ENCODE measurements at places on chromosomes 2 and 18.

DNA sequence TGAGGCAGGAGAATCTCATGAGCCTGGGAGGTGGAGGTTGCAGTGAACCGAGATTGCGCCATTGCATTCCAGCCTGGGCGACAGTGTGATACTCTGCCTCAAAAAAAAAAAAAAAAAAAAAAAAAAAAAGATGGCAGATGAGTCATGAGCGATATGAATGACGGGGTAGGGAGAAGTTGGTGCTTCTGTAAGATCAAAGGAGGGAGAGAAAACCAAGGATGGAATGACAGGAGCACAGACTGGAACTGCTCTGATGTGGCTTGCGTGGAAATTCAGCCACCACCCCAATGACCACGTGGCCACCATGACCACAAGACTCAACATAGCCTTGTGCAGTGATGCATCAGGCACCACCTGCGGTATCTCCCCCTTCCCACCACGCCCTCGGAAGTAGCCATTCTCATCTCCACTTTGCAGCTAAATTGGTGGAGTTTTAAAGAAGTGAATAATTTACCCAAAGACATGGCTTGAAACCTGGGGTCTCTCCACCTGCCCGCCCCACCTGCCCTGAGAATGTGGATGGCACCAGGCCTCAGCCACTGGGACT, 96.0 kb downstream of the ACKR3 start:
- no peak for DNase-seq

- no peak for DNase-seq
Measured at GRCh38 chr18:24659827-24660720, 199.6 kb downstream of the HRH4 start.

DNA sequence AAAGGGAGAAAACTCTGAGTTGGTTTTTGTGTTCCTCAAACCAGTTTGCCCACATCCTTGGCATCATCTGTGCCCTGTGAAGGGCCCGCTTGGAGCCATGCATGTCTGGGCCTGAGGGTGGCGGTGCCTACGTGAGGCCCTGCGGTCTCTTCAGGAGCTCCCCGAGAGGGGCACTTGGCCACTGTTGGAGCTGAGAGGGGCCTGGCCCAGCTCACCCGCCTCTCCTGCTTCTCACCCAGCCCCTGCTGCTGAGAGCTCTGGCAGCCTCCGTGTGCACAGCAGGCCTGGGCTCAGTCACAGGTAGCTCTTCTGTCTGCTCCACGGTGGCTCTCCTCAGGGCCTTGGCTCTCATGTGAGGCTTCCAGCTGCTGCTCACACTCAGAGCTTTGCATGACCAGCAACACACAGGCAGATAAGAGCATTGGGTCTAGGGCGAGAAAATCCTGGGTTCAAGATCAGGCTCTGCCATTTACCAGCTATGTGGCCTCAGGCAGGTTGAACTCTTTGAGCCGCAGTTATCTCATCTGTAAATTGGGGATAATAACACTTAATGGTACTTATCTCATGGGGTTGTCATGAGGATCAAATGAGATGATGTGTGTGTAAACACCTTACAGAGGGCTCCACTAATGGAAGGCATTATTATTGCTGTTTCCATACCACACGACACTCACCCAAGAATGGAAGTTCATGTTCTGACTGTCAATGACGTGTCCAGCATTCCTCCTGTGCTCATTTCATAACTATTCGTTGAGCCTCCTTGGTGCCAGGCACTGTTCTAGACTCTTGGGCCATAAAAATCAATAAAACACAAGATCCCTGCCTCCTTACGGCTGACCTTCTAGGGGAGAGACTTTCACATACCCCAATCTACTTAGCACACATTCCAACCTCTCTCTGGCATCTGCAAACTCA, 41.6 kb upstream of the PLB1 start:
- no peak for DNase-seq

DNA sequence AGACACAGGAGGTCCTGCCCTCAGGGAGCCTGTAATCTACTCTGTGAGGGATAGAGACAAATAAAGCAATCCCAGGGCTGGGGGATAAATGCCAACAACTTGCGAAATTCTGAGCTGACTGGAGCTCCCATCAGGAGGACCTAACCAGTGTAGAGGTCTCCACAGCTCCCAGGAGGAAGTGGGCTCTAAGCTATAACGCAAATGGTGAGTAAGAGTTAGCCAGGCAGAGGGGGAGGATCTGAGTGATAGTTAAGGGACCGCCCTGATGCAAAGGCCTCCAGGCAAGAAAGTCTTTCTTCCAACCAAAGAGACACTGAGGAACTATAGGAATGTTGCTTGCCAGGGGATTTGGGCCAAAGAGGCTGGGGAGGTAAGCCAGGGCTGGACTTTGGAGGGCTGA, 16.0 kb upstream of the ZNF532 start:
- no peak for DNase-seq

- DNase-seq = no peak
Measured at GRCh38 chr2:10048501-10049171, 5.3 kb downstream of the KLF11 start.

DNA sequence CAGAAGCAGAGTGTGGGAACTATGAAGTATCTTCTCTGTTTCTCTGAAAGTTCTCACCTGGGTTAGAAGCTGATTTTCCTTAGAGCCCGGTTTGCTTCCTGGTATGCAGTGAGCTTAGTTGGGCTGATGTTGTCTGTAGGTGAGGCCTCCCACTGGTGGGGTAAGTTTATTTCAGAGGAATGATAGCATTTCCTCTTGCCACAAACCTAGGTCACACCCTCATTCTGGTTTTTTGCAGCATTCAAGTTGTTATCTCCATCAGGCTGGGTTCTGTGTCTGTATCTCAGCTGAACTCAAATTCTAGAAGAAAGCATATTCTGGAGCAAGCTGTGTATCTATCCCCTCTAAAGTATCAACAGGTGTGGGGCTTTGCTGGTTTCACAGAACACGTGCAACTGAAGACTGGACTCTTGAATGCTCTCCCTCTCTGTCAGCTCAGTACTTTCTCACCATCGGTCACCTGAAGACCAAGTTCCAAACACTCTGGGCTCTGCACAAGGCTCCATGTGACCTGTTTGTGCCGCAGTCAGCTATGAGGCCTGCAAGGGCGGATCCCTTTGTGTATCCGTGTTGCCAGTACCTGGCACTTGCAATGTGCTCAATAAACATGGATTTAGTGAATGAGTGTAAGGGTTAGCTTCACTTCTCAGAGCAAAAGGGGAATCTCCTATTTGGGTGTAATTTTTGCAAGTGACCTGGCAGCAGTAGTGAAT, 49.5 kb upstream of the MBOAT2 start:
- no peak for DNase-seq

DNA sequence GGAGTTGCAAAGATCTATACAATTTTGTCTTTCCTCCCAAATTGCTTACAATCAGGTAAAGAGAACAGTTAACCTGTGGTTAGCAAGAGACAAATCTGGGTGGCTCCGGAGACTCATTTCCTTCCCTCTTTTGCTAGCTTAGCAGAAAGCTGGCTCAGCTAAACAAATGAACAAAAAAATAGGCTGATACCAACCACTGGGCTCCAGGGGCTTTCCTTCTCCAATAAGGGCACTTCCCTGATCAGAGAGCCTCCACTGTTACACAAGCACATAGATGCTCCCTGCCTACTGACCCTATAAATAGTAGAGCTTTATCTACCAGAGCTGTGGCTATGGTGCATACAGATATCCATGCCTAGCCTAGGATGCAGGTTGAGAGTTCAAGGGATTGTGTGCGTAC, 90.1 kb upstream of the ARL5A start:
- no peak for DNase-seq

DNA sequence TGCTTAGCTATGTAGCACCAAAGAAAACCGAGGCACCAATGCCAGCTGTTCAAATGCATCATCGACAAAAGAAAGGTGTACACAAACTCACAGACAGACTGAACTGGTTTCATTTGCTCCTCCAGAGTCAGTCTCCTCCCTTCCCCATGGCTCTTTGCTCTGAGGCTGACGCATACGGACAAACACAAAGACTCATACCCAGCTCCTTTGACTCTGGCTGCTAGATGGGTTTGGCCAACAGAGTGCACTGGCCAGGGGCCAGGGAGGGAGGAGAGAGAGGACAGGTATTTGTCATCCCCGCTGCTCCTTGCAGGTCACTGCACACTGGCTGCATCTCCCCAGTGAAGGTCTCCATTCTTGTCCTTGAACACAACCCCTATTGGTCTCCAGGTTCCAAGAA, 40.7 kb downstream of the DNER start:
- no peak for DNase-seq

DNA sequence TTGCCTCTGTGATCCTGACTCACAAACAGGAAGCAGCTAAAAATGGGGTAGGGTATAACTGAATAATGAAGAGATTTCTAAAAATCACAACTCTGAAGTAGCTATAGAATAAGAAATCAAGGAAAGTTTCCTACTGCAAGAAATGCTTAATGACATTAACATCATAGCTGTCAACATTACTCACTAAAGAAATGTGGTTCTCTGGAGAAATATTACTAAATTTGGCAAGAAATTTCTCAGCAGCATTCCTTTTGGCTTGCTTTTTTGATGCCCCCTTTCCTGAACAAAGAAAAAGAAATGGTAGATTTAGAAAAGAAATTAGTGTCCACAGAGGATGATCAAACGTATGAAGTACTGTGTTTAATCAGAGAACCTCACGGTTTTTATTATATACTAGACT, 9.5 kb downstream of the PRKRA start:
- no peak for DNase-seq

DNA sequence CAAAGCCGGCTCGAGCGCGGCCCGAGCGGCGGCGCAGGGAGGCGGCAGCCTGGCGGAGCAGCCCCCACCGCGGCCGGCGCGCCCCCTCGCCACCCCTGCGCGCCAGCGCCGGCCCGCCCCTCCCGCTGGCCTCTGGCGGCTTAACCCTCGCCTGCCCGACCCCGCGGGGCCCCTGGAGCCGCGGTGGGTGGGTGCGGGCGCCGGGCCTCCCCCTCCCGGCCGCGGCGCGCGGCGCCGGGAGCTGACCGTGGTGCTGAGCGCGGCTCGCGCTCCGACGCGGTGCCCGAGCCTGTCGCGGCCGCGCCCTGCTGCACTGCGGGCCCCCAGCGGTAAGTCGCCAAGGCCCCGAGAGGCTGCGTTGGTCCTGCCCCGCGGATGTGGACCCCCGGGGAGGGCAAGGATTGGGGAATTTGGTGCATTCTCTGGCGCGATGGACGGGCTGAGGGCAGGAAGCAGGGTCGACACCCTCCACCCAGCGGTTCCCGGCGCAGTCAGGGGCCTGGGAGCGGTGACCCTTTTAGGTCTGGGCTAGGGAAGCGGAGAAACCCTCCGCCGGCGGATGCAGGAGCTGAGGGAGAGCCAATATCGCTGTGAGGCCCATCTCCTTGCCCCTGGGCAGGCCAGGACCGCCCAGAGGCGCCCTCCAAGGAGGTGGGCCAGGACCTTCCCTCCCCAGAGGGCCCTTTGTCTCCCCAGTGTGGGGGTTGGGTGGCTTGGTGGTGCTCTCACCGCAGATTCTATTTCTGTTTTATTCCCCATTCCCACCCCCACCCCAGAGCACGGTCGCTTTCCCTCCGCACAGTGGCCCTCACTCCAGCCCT, 923 bp downstream of the AMER3 start:
- DNase-seq = no peak

DNA sequence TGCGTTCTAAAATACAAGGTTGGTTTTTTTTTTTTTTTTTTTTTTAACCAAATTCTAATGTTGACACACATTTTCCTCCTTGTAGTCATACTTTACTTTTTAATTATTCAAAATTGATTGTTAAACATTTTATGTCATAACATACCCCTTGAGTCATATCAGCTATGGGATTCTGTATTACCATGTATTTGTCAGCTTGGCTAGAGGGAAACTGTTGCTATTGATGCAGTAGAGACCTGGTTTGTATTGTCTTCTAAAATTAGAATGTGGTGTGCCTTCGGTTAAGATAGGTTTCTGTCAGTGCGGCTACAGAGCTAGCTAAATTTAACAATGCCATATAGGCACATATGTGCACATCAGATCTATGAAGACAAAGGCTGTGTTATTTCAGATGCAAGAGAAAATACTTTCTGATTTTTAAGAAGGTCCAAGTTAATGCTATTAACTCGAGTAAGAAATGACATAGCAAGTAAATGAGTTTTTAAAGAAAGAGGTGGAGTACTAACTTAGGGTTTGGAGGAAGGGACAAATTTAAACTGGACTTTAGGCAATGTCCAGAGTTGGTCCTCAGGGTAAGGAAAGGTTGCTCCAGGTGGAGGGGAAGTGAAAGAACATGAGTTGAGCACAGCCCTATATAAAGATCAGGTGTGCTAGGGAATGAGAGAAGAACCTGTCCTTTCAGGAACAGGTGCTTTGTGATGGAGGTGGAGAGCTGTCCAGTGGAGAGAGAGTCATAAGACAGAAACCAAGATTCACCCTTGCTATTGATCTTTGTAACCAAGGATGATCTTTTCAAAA, 152.3 kb downstream of the PRPF40A start:
- no peak for DNase-seq

DNA sequence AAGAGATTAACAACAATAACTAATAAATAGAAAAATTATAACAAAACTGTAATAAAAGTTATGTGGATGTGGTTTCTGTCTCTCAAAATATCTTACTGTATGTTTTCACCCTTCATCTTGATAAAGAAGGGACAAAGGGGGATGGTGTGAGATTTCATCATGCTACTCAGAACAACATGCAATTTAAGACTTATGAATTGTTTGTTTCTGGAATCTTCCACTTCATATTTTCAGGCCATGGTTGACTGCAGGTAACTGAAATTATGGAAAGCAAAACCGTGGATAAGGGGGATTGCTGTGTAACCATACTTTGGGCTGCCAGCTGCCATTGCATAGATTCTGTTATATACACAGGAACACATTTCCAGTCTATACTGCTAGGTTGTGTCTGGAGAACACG, 45.6 kb downstream of the NEB start:
- no peak for DNase-seq

- DNase-seq = no peak
Measured at GRCh38 chr2:121735518-121736074, 1.1 kb downstream of the NIFK start.

GRCh38 chr2:202149155-202149762, 76.2 kb downstream of the KIAA2012 start:
- DNase-seq = no peak

DNA sequence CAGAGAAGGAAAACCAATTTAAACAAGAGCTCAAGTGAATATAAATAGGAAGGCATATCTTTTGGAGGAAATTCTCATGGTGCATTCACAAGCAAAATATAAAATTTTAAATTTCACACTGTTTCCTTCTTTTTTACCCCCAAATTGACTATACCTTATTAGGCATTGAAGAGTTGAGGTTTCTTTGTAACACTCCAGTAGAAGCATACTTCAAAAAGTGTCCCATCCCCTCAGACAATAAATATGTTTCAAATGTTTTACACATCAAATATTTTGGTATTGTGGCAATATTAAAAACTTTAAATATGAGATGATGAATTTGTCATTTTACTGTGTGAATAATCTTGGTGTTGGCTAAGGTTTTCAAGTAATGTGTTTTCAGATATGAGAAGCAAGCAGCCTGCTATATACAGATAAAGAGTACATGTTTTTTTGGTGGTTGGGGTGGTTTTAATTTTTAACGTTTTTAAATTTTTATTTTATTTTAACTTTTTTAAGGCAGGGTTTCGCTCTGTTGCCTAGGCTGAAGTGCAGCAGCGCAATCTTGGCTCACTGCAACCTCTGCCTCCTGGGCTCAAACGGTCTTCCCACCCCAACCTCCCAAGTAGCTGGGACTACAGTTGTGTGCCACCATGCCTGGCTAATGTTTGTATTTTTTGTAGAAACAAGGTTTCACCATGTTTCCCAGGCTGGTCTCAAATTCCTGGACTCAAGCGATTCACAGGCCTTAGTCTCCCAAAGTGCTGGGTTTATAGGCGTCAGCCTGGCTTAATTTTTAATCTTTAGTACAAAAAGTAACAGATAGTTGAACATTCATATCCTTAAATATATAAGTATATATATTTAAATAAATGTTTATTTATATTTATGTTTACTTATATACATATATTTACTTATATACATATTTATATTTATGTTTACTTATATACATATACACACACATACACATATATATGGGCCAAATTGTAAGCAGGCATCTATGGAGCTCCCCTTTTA, 36.5 kb upstream of the DLX1 start:
- DNase-seq = no peak
